ENCODE measurements at places on chromosomes 2 and 18.

DNA sequence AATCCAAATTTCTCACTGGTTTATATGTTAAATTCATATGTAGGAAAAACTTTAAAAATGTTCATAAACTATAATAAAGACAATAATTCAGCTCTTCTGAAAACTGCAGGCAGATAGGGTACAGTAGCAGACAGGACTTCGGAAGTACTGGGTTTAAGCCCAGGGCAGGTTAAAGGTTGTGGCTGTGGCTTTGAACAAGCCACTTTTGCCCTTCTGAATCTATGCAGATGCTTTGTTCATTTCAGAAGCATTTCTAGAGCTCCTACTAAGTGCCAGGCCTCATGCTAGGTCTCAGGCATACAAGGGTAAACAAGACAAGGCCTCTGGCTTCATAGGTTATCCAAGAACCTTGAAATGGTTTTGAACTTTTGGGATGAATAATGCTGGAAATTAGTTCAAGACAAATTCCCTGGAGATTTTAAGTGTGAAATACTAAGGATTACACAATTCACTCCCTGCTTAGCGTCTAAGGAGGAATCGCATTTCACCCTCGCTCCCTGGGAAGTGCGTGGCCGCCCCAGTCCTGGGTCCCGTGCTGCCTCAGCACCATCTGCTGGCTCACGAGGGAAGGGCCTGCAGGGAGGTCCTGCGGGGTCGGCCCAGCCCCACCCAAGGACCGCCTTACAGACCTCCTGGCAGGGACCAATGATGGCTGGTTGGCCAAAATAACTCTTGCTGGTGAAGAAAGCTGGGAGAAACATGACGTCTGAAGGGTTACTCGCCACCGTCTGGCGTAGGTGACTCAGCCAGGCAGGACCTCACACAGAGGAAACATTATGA, 67.7 kb upstream of the L3MBTL4 start:
- no peak for DNase-seq

GRCh38 chr2:95695613-95696012, 103.8 kb downstream of the TRIM43 start:
- DNase-seq: no peak

DNA sequence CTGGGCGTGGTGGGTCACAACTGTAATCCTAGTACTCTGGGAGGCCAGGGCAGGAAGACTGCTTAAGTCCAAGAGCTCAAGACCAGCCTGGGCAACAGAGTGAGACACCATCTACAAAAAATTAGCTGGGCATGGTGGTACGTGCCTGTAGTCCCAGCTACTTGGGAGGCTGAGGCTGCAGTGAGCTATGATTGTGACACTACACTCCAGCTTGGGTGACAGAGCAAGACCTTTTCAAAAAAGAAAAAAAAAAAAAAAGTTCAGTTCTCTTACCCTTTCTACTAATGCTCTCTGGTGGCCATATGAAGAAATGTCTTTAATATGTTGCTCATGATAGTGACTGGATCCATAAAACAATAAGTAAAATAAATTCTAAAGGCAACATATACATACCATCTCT, 14.9 kb downstream of the TYW5 start:
- no peak for DNase-seq

DNA sequence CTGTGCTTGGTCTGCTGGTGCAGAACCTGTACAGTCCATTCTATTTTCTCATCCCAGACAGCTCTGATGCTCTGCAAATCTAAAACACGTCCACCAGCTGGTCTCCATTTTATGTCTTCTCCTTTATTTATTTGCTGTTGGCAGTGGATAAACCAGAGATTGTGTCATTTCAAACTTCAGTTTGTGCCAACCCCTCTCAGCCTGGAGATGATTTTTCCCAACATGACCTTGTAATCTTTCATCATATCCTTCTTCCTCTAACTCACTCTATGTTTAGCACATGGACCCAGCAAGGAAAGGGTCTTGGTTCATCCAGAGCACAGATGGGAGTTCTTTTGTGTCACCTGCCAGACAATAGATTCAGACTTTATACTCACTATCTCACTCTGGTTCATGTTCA, 273.2 kb downstream of the MTX2 start:
- no peak for DNase-seq
